ENCODE measurements at places on chromosomes 16 and 17.

- H3K27ac ChIP-seq = no peak overlapping the region
- H3K4me3 ChIP-seq = no peak overlapping the region
Observed at GRCh38 chr16:86077243-86077940, 178.4 kb downstream of the IRF8 start.

GRCh38 chr16:24297375-24297774, 41.2 kb downstream of the CACNG3 start:
- H3K36me3 ChIP-seq = no peaks in the 10 kb centered on the region
- DNase-seq = no peak
- H3K4me1 ChIP-seq = no peaks in the 10 kb centered on the region
- H3K27me3 ChIP-seq = peaks cover 9% of the 10 kb centered on the region

GRCh38 chr17:63973930-63974593, 1.3 kb upstream of the SCN4A start:
- H3K36me3 ChIP-seq = no peaks in the 10 kb centered on the region
- no peak overlapping the region for H3K4me3 ChIP-seq
- no peaks in the 10 kb centered on the region for H3K27me3 ChIP-seq
- H3K27ac ChIP-seq = no peak overlapping the region
- H3K4me1 ChIP-seq = peaks cover 15% of the 10 kb centered on the region

DNA sequence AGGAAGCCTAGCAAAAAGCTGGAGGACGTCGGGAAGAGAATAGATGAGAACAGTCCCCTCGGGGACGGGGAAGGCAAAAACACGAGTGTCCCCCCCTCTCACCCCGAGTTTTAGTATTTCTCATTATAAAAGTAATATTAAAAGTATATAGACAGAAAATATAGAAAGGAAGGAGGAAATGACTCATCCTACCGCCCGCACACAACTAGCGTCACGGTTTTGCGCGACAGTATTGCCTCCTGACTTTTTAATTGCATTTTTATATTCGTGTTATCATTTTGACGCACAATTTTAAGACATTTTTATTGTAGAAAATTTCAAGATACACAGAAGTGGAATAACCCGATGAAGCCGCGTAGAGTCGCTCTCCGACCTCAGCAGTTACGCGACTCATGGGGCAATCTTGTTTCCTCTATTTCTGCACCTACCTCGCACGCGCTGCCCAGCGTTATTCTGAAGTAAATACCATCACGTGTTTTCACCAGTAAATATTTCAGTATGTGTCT, 652 bp upstream of the SLC25A19 start:
- peaks cover 33% of the 10 kb centered on the region for H3K36me3 ChIP-seq
- H3K27me3 ChIP-seq = no peaks in the 10 kb centered on the region
- H3K4me1 ChIP-seq = peaks cover 23% of the 10 kb centered on the region
- peak overlapping the region; percentile 100 for H3K27ac ChIP-seq
- peak overlapping the region; percentile 99 for H3K4me3 ChIP-seq

GRCh38 chr16:71853413-71853812, 7.6 kb downstream of the ATXN1L start:
- peaks cover 52% of the 10 kb centered on the region for H3K36me3 ChIP-seq
- no peak for DNase-seq
- H3K27ac ChIP-seq = no peak overlapping the region
- peaks cover 18% of the 10 kb centered on the region for H3K4me1 ChIP-seq

DNA sequence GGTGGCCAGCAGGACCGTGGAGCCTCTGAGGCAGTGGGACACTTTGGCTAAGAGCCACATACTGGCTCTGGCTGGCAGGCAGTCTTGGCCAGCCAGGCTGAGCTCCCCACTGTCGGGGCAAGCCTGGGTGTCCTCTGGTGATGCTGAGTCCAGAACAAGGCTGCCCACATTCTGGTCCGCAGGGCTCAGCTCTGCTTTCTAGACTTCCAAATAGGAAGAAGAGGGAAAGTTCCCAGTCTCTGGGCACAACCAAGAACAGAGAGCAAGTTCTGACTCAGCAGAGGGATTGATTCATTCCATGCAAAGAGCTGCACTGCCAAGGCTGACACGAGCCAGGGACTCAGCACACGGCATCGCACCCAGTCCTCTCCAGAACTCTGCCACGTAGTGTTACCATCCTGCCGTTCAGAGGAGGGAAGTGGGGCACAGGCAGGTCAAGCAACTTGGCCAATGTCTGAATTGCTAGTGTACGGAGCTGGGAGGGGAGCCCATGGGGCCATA, 58.9 kb downstream of the NOS2 start:
- no peak overlapping the region for H3K27ac ChIP-seq
- DNase-seq = no peak
- no peaks in the 10 kb centered on the region for H3K4me1 ChIP-seq
- H3K36me3 ChIP-seq = no peaks in the 10 kb centered on the region

GRCh38 chr16:83113811-83114210, 487.0 kb downstream of the CDH13 start:
- no peak overlapping the region for H3K27ac ChIP-seq
- H3K4me1 ChIP-seq = no peaks in the 10 kb centered on the region
- no peak overlapping the region for H3K4me3 ChIP-seq
- no peaks in the 10 kb centered on the region for H3K36me3 ChIP-seq

DNA sequence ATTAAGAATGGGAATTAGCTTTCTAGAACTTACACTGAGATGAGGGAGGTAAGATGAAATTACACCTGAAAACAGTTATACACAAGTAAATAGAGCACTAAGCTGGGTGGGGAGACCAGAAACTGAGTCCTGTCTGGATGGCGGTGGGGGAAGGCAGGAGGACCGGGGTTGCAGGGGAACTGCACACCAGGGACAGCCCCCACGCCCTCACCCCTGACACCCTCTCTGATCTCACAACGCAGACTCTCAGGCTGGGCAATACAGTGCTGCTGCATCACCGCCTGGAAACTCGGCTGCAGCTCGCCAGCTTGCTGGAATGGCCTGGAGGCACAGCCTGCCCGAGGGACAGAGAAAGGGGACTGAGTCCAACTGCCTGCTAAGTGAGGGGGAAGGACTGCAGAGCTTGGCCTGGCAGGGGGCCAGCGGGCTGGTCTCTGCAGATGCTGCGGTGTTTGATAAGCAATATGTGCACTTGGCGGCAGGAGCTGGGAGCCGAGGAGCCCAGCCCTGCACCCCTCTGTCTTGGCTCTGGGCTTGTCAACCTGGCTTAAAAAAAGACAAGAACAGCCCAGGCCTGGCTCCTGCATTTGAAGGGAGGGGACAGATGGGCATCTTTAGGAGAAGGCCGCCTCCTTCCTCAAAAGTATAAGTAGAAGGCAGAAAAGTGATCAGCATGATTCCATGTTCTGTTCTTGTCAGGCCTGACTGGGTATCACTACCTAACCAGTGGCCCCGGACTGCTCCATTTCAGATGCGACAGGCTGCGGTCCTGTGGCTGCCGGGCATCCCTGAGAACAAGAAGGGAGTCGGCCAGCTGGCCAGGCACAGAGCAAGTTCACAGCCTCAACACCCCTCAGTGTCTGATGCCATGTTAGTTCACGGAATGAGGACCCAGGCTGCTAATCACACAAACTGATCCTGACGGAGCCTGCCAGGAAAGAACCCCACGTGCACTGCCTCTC, 30.2 kb downstream of the SPHK1 start:
- no peak overlapping the region for H3K4me3 ChIP-seq
- peaks cover 3% of the 10 kb centered on the region for H3K4me1 ChIP-seq
- H3K27me3 ChIP-seq = no peaks in the 10 kb centered on the region

DNA sequence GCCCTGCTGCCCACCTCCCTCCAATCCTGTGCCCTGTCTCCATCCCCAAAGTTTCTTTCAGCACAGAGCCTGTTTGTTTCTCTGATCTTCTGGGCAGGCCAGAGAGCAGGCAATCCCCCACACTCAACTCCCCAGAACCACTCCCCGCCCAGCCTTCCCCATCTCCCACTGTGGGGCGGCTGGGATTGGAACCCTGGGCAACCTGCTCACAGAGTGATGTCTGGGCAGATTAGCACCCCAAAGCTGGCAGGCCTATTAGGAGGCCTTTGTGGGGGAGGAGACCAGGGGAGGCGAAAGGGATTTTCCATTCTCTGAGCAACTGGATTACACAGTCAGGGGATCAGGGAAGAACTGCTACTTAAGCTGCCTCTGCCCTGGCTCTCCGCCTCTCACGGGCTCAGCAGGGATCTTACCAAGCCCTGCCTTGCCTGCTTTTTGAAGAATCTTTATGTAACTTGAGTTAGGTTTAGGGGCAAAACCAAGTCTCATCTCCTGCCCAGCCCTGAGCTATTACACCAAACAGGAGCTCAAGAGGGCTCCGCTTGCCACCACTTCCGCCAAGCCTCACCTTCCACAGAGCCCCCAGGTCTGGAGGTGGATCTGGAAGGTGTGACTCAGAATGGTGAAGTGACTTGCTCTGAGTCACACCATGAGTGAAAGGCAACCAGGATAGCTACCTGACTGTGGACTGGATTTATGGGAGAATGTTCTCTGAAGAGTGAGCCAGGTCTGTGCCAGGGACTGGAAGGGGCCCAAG, 16.0 kb upstream of the LHX1 start:
- no peaks in the 10 kb centered on the region for H3K36me3 ChIP-seq
- peaks cover 20% of the 10 kb centered on the region for H3K4me1 ChIP-seq
- H3K4me3 ChIP-seq = no peak overlapping the region
- no peak for DNase-seq
- peaks cover 4% of the 10 kb centered on the region for H3K27me3 ChIP-seq

DNA sequence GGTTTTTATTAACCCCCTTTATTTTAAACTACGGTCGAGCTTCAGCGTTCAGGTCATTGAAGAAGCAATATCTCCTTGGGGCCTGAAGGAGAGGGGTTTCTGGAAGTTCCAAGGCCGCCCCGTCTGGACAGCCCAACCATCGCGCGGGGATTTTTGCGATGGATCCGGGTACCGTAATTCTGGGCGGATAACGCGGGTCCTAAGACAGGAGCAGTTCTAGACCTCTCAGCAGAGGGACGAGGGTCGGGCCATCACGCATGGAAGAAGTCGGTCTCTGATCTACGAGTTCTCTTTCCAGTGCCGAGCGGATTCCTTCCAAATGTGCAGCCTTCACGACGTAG, 3.6 kb downstream of the BORCS6 start:
- no peak for DNase-seq
- peaks cover 7% of the 10 kb centered on the region for H3K27me3 ChIP-seq
- H3K4me1 ChIP-seq = peaks cover 17% of the 10 kb centered on the region
- no peak overlapping the region for H3K27ac ChIP-seq
- H3K4me3 ChIP-seq = no peak overlapping the region

DNA sequence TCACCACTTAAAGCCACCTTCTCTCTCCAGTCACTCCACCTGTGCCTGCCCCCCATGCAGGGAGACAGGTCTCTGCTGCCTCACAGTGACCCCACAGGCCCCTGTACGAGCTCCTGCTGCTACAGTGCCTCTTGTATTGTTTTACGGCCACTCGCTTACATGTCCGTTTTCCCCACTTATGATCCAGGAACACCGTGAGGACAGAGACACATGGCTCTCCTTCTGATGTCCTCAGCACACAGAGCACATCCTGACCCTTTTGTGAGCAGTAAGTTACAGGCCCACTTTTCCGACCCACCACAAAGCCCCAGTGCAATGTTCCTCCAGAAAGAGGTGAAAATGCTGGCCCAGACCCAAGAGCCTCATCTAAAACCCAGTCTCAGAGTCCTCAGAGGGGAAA, 84.8 kb upstream of the GNAO1 start:
- no peak for DNase-seq
- no peaks in the 10 kb centered on the region for H3K36me3 ChIP-seq
- no peaks in the 10 kb centered on the region for H3K4me1 ChIP-seq

- peaks cover 8% of the 10 kb centered on the region for H3K36me3 ChIP-seq
- DNase-seq = no peak
- no peaks in the 10 kb centered on the region for H3K27me3 ChIP-seq
- H3K4me3 ChIP-seq = peak overlapping the region; percentile 62
- H3K27ac ChIP-seq = no peak overlapping the region
- H3K4me1 ChIP-seq = peaks cover 40% of the 10 kb centered on the region
Observed at GRCh38 chr17:38353086-38353604, 1.5 kb downstream of the SOCS7 start.

- no peak overlapping the region for H3K4me3 ChIP-seq
- no peaks in the 10 kb centered on the region for H3K27me3 ChIP-seq
- H3K27ac ChIP-seq = no peak overlapping the region
- H3K4me1 ChIP-seq = peaks cover 61% of the 10 kb centered on the region
- H3K36me3 ChIP-seq = peaks cover 30% of the 10 kb centered on the region
- no peak for DNase-seq
Observed at GRCh38 chr17:57447357-57447989, 191.2 kb downstream of the MSI2 start.

DNA sequence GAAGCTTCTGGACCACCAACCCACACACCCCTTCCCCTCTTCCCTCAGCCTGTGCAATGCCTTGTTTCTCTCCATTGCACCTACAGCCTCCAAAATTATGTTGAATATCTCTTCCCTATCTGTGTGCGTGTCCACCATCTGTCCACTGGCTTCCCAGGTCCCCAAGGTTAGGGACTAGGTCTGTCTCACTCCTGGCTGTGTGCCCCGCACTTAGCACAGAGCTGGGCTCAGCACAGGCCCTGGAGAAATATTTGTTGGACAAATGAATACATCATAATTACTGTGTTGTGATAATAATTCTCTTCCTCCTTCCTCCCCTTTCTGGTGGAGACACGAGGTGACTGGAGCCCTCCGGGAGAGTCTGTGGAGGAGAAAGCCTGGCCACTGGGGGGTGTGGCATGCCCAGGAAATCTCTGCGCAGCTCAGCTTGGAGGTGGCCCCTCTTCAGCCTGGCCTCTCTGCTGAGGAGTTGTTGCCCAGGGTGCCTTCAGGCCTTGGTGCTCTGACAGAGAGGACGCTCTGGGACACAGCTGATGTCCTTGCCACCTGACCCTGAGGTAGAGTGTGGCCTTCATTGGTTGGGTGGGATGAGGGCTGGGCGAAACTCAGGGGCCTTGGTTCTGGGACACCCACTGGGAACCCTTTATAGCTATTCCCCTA, 3.3 kb upstream of the BRD7 start:
- peaks cover 16% of the 10 kb centered on the region for H3K4me1 ChIP-seq
- H3K4me3 ChIP-seq = no peak overlapping the region
- H3K27ac ChIP-seq = no peak overlapping the region
- H3K27me3 ChIP-seq = peaks cover 4% of the 10 kb centered on the region
- no peak for DNase-seq
- peaks cover 10% of the 10 kb centered on the region for H3K36me3 ChIP-seq

DNA sequence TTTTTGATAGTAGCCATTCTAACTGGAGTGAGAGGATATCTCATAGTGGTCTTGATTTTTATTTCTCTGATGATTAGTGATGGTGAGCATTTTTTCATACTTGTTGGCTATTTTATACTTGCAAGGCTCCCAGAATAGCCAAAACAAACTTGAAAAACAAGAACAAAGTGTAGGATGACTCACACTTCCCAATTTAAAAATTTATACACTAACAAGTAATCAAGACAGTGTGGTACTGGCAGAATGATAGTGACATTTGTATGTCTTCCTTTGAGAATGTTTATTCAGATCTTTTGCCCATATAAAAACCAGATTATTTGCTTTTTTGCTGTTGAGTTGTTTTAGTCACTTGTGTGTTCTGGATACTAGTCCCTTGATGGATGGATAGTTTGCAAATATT, 17.8 kb downstream of the SPECC1 start:
- no peaks in the 10 kb centered on the region for H3K36me3 ChIP-seq
- no peak for DNase-seq
- H3K27ac ChIP-seq = no peak overlapping the region
- H3K27me3 ChIP-seq = peaks cover 31% of the 10 kb centered on the region

- no peak overlapping the region for H3K27ac ChIP-seq
- H3K4me1 ChIP-seq = peaks cover 52% of the 10 kb centered on the region
- no peak overlapping the region for H3K4me3 ChIP-seq
- H3K36me3 ChIP-seq = peaks cover 93% of the 10 kb centered on the region
Observed at GRCh38 chr17:78823282-78824046, 17.1 kb downstream of the USP36 start.

Data from activated T-helper 2 cell treated with anti-CD3 and anti-CD28 coated beads, Interferon-gamma antibody, Interleukin-2, Interleukin-4, amounts not matched to agents 10 μg/mL and 5 μg/mL and 100 μg/mL, durations not matched to agents 14 hours and 24 hours and 36 hours (primary cell).